LHCN-M2 (cell line): ENCODE measurements at places on chromosomes 5 and 9.

DNA sequence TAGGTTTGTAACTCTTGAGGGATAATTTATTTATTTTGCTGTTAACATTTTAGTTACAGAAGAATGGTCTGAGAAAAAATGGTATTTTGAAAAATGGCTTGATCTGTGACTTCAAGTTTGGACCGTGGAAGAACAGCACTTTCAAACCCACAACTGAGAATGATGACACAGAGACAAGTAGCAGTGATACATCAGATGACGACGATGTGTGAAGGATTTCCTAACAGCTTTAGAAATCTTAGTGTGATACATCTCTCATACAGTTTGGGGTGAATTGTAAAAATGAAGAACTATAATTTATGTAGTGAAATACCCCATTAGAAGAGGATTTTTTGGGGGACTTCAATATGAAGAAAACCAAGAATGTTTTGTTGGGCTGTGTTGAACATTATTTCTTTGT lies 88.7 kb downstream of the GPBP1 start:
- DNase-seq = no peak

- no peak for DNase-seq
These were observed 26.9 kb upstream of the ADAM19 start for GRCh38 chr5:157602505-157602904.

DNA sequence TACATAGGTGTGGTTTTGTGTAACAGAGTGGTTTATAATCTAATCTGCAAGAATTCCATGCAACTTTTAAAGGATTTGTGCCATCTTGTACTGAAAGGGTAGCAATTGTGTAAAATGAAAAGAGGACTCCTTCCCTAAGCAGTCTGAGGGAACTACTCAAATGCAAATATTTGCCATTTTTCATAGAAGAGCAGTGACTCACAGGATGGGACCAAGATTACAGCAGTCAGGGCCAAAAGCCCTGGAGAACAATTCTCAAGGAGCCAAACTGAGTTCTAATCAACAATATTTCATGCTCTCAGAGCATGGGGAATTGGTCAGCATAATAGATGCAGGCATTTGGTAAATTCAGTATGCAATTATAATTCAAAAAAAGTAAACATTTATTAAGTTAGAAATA lies 495.8 kb downstream of the CHSY3 start:
- DNase-seq = peak; percentile 49

DNA sequence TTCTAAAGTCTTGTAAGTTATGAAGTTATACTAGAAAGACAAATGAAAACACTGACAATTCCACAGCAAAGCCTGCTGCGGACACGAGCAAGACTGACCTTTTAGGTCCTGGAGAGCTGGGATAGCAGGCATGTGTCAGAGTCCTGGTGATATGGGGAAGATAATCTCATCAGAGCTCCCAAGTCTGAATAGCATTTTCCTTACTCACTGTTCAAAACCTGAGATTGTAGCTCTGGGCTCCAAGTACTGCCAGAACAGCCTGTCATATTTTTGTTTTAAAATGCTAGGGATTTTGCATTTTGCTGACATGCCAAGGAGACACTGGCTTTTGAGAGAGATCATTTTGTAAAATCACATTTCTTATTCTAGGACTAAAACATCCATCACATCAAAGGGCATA lies 90.1 kb downstream of the DRD1 start:
- DNase-seq = no peak

GRCh38 chr9:137150617-137151457 lies 11.9 kb downstream of the GRIN1 start:
- no peak for DNase-seq

GRCh38 chr5:130546211-130546610 lies 618.8 kb downstream of the HINT1 start:
- peak; percentile 68 for DNase-seq

- no peak for DNase-seq
These were observed 39.4 kb upstream of the ERCC6L2 start for GRCh38 chr9:95836072-95836471.

GRCh38 chr9:113298924-113299770 lies 4.0 kb downstream of the RNF183 start:
- no peak for DNase-seq

GRCh38 chr5:134437340-134437846 lies 25.7 kb upstream of the CDKN2AIPNL start:
- DNase-seq = peak; percentile 23

DNA sequence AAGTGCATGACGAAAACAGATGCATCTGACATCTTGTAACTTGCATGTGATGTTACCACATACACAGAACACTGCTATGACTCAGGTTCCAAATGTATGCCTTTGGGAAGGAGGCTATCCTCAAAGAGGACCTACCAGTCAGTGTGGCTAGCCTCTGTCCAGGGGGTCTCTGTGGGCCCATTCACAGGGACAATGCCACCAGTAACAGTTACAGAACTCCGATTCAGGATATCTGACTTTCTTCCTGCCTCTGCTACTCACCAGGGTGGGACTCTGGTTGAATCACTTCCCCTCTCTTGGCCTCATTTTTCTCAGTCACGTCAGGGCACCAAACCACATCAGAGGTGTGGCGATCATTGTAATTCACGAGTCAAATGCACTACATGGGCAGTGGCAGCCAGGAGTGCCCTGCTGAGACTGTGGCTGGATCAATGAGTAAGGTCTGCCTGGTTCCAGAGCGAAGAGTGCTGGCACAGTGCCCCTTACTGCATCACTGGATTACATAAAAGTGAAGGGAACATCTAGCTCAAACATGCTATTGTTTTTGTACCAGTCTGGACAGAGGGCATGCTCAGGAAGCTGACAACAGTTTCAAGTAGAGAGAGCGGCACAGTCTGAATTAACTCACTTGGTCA lies 13.2 kb downstream of the ATOX1 start:
- DNase-seq = peak; percentile 97
